ENCODE measurements at places on chromosomes 11 and 22.

DNA sequence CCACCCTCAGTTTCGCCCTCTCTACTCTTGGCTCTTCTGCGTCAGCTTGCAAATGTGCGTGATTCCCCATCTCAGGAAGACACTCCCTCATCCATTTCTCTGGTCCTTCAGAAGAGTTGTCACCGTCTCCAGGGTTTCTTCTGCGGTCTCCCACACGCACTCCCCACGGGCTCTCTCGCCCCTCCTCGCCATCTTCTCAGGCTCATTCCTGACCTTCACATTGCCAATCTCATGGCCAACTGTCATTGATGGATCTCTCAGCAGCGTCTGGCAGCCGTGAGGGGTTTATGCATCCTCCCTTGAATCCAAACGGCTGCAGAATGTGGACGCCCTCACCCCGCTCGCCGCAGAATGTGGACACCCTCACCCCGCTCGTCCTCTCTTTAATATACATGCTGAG, 10.5 kb downstream of the SYNGR1 start:
- DNase-seq = no peak

GRCh38 chr11:101477926-101478325, 105.9 kb downstream of the TRPC6 start:
- no peak for DNase-seq

DNA sequence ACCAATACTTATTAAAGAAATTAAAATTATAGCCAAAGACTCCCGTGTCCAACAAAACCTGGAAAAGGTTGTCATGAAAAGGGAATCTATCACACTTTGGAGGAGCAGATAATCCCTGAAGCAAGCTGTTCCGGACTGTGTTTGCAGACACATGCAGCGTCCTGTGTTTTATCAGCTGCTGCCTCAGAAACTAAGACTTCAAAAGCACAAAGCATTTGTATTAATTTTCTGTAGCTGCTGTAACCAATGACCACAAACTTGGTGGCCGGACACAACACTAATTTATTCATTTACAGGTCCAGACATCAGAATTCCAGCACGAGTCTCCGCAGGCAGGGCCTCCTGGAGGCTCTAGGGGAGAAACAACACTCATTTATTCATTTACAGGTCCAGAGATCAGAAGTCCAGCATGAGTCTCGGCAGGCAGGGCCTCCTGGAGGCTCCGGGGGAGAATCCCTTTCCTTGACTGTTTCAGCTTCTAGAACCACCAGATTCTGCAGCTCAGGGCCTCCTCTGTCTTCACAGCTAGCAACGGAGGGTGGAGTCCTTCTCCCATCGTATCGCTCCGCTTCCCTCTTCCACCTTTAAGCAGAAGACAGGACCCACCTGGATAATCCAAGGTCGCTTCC, 465.3 kb downstream of the BRD1 start:
- DNase-seq = no peak

DNA sequence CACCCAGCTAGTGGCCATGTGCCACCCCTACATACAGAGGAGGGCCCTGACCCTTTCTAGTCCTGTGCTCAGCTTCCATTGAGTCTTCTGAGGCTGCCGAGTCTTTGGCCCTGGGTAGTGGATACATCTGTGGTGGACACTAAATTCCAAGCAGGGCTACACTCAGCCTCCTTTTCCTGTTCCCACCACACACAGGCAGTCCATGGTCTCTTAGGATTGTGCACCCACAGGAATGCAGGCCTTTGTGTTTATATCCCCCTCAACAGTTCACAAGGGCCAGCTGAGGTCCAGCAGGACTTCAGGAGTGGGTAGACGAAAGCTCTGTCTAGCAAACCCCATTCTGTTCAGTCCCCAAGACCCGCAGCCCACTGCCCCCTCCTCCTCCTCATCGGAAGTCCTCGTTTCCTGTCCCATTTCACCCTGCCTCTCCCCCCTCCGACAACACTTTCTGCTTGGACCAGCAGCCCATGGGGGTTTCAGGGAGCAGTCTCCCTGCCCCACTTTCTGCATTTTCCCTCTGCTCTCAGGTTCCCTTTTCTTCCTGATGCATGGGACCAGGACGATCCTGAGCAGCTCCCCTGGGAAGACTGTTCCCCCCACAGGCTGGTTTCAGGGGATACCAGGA, 91.8 kb downstream of the SWAP70 start:
- no peak for DNase-seq

- no peak for DNase-seq
Observed at GRCh38 chr11:112042161-112042960, 17.2 kb downstream of the DLAT start.

GRCh38 chr11:40183073-40184064, 1276.1 kb downstream of the LRRC4C start:
- DNase-seq = no peak

DNA sequence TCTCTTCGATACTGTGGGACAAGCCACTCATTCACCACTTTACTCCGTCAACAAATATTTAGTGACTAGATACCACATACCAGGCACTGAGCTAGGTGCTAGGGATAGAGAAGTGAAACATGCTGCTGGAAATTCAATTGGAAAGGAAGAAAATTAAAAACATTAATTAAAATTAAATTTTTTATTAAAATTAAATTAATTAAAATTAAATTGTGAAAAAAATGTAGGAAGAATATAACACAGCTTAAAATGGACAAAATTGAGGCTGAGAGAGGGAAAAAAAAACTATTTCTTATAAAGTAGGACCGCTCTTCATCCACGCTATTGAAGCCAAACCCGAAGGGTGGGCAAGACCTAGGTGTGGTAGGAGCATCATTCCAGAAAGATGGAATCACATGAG, 23.6 kb upstream of the LRRC55 start:
- no peak for DNase-seq

GRCh38 chr11:26994631-26995095, 751 bp downstream of the FIBIN start:
- no peak for DNase-seq

DNA sequence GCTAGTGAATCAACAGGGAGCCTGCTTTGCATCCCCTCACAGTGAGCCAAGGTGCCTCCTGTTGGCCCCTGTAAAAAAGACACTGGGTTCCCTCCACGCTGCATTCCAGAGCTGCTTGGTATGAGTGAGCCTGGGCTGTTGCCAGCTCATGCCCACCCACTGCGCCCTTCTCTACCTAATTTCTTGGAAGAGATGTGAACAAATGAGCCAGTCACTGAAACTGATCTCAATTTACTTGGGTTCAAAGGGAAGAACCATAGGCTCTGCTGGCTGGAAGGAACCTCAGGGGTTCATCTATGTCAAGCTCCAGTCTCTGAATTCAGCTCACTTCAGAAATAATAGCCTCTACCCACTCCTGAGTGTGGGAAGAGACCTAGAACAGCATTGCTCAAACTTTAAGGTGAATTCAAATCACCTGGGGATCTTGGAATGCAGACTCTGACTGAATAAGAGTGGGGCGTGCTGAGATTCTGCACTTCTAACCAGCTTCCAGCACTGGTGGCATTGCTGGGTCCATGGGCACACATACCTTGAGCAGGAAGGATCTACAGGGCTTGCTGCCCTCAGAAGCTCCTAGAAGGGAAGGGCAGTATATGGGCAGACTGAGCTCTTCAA, 5.4 kb upstream of the TMPRSS4 start:
- no peak for DNase-seq

DNA sequence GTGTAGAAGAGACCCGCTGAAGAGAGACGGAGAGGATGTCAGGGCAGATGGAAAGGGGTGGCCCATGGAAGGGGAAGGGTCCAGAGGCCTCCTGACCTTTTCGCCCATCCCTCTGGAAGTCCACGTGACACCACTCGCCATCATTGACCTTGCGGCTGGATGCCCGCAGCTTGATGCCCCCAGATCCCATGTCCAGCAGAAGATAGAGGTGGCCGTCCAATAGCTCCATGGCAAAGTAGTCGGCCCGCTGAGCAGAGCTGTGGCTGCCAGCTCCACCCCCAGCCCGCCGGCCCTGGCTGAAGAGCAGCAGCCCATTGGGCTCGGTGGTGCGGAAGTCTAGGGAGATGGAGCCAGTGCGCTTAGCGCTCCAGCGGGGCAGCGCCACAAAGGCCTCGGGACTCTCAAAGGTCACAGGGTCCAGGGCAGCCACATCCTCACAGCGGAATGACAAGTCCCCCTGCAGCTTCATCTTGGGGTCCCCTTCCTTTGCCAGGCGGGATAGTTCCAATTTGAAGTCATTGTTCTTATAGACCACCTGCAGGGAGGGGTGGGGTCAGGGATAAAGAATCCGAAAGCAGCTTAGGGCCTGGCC, 55.7 kb downstream of the NRXN2 start:
- DNase-seq = no peak

DNA sequence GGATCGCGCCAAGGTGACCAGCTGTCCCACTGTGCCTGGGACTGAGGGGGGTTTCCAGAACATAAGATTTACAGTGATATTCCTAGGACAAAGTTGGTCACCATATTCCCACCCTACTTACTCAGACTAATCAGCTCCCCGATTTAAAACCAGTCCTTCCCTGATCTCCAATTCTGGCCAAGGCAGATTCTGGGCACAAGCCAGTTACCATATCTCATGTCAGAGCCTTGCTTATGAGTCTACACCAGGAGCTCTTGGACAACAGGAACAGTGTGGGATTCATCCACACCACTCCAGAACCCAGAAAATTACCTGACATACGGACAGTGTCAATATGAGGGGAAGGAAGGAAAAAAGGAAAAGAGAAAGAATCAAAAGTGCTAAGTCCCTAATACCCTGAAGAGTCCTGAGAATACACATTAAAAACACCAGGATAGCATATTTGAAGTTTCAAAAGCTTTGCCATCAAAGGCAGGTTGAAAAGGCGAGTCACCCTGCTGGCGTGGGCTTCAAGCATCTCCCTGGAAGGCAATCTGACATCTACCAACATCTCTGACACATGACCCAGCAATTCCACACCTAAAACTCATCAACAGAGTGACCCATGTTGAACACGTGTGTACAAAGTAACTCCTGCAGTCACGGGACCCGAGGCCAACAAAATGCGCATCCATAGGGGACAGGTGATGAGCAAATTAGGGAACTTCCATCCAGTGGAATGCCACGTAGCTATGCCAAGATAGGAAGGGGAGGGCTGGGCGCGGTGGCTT, 8.0 kb upstream of the IL2RB start:
- no peak for DNase-seq

DNA sequence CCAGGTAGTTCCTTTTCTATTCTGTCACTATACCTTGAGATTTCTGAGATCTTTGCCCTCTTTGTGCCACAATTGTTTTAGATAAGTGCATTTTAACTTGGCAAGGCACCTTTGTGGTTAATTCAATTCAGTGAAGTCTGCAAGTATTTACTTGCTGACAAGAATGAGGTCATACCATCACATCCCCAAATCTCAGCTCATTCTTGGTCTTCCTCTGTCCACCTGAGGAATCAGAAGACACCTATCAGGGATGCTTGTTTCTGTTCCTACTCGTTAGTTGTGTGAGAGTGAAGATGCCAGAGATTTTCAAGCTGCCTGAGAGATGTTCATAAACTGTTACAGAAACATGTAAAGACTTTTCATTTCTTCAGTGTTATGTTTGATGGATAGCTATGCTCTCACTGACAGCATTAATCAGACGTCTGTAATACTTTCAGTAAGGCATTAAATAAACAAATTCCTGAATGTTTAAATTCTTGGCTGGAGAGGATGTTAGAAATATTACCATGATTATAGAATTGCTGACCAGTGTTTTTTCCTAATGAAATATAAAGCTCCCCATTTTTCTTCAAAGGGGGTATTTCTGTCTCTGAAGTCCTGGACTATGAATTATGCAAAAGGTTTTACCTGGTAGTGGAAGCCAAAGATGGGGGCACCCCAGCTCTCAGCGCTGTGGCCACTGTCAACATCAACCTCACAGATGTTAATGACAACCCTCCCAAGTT, 135.0 kb upstream of the MTNR1B start:
- DNase-seq = no peak

- DNase-seq = no peak
Observed at GRCh38 chr11:108685419-108686130, 20.7 kb downstream of the DDX10 start.

GRCh38 chr22:46747646-46748045, 9.6 kb upstream of the CERK start:
- DNase-seq = no peak

- DNase-seq = no peak
Observed at GRCh38 chr22:43337385-43337784, 5.8 kb downstream of the SCUBE1 start.

DNA sequence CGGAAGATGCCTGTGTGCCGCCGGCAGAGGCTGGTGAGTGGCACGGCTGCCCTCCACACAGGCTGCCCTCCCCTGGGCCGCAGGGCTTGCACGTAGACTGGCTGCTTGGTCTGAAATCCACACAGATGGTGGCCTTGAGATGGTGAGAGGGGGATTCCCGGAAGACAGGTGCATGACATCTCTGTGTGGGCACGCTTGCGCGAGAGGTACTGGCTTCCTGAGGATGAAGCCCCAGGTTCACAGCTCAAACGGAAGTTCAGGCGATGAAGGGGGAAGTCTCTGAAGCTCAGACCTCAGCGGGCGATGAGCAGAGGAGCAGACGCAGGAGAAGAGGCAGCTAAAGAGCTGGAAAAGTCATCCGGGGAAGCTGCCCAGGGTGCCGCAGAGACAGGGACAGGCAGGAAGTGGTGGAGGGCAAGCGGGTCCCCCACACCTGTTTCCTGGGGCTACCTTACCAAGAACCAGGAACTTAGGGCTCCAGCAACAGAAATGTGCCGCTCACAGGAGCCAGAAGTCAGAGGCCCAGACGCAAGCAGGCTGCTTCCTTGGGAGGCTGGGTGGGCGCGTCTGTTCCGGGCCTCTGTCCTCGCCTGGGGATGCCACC, 7.2 kb downstream of the CRELD2 start:
- DNase-seq = no peak

- no peak for DNase-seq
Observed at GRCh38 chr22:39244136-39244495, 666 bp downstream of the PDGFB start.

- DNase-seq = no peak
Observed at GRCh38 chr11:110076371-110076965, 16.7 kb upstream of the ZC3H12C start.

- no peak for DNase-seq
Observed at GRCh38 chr22:37196539-37197450, 8.7 kb upstream of the C1QTNF6 start.

GRCh38 chr22:48410536-48410935, 1417.1 kb downstream of the BRD1 start:
- DNase-seq = no peak

DNA sequence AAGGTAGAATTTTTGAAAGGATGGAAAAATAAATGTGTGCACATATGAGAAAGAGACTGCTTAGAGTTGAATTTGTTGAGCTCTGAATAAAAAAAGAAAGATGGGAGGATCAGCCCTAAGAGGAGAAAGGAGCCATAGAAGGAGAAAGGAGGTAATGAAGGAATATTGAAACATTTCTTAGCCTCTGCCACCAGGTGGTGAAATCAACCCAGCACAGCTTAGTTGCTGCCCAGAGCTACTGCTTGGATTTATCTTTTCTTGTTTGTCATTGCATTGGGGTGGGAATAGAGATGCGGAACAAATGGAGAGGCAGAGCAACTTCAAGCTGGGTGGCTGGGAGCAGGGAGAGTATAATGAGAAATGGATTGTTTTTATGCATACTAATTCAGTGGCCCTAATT, 80.4 kb downstream of the SERGEF start:
- no peak for DNase-seq

GRCh38 chr11:131889760-131890581, 519.6 kb downstream of the NTM start:
- DNase-seq = no peak

- DNase-seq = peak; percentile 99
Observed at GRCh38 chr11:12043959-12044791, 35.7 kb upstream of the DKK3 start.

GRCh38 chr11:11946180-11946579, 62.2 kb downstream of the DKK3 start:
- DNase-seq = no peak

GRCh38 chr22:21628386-21629254, 1.2 kb downstream of the YDJC start:
- no peak for DNase-seq
